T47D (cell line): ENCODE measurements at places on chromosomes 5 and 9.

GRCh38 chr5:168364750-168365550, 73.5 kb downstream of the WWC1 start:
- DNase-seq: peak; percentile 95

- no peak for DNase-seq
Observed at GRCh38 chr9:120439926-120440325, 140.0 kb downstream of the CDK5RAP2 start.

GRCh38 chr5:32090755-32091128, 83.4 kb downstream of the GOLPH3 start:
- DNase-seq: no peak

DNA sequence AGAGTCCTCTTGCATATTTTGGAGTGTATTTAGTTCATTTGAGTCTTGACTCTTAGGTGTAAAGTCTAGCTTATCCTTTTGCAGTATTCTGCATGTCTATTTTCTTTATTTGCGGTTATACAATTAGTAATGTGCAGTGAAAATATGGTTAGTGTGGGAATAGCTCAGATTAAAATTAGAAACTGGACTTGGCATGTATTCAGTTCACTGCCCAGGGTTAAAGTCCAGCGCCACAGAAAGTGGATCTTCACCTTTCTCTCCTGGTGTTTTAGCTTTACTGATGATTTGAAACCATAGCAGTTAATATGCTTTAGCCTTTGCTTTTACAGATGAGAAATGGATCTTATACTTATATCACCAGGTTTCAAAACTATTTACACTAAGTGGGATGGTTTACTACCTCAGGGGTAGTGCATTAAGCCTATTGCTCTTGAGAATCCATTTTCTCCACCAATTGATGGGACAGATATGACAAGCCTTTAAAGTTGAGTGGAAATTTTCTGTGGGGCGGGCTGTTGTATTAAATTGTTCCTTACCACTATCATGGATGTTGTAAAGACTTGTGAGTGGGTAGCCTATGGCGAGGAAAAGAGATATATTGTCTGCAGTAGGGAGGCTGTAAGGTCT, 48.9 kb downstream of the PBX3 start:
- DNase-seq: no peak

DNA sequence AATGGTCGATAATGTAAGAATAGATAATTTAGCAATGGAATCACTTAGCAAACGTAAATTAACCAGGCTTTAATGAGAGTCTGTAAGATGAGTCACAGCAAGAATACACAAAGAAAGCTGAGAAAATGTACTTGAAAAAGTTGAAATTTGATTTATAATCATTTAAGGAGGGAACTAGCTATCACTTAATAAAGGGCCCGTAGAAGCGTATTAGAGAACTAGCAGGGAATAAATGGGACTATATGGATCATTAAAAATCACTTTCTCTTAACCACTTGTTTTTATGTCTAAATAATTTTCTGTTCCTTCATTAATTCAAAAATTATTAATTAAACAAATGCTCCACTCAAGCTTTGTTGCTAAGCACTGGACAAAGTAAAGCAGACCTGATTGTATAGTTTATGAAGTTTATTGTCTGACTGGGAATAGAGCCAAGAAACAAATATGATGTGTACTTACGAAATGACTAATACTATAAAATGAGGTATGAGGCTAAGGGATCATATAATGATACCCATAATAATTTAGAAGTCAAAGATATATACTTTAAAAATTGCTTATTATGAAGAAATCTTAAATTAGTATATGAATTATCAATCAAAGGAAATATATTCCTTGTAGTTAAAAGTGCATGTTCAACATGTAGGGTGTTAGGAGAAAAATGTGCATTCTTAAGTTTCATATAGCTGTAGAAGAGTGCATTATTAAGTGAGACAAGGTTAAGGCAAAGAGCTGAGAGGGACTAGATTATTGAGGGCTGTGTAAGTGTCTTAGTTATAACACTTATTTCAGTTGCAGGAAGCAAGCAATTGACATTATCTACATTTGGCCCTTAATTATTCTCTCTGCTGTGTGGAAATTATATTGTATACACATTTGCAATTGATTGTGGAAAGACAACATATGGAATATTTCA, 196.8 kb downstream of the PRDM9 start:
- DNase-seq: no peak

DNA sequence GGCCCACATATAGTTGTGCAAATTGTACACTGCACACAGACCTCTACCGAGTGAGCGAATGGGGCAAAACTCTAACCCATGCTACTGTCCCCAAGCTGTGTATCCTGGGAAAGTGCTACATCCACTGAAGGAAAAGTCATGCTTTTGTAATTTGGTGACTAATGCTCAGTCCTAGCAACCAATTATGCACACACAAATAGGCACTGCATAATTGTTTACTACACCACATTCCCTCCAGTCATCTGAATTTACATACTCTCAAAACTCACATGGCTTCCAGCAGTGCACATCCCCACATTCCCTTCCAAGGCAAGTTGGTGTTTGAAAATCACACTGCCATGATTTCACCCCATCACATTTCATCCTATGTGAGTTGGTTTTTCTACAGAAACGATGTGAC, 125.9 kb upstream of the OSMR start:
- DNase-seq: no peak

DNA sequence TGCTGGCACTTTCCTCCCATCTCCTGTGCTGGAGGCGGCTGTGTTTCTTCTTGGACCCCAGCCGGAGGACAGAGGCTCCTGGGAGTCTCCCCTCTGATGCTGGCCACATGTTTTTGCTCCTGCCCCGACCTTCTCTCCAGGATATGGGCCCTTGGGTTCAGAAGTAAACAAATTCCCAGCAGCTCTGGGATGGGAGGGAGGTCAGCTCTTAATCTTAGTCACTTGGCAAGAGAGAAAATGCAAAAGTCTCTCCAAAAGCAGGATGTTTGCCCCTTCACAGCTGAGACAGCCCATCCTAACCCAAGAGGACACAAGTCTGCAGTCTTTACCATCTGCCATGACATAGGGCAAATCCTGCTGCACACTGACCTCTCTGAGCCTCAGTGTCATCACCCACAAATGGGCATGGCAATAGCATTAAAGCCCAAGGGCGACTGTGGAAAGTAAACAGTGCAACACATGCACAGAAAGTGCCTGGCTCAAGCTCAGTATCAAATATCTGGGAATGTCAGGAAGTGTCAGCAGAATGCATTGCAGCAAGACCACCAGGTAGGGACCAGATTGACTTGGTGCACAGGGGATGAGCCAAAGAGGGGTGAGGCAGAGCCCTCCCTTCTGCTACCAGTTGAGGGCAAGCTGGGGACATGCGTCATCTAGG, 117.0 kb upstream of the CXCL14 start:
- no peak for DNase-seq

- peak; percentile 4 for DNase-seq
Observed at GRCh38 chr9:34010979-34011378, 37.7 kb downstream of the UBAP2 start.

DNA sequence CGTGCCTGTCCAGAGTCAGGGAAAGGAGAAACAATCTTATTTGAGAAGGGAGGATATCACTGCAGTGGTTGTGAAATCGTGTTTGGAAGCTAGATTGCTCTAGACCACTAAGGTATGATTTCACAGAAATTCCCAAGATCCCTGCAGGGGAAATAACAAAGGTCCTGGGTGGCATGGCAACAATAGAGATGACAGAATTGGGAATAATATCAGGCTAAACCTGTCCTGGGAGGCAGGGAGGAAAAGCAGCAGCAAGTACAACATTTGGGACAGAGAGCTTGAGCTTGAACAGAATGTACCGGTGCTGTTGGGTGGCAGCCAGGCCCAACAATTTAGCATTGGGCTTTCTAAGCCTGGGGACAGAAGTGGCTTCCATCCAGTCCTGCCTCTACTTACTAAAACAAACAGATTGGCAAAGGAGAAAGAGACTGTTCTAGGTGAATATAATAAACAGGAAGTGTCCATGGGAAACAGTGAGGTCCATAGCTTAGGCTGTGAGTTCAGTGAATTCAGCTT, 17.0 kb upstream of the ARHGAP26 start:
- DNase-seq: no peak

GRCh38 chr5:2000591-2000990, 117.9 kb upstream of the IRX4 start:
- no peak for DNase-seq

DNA sequence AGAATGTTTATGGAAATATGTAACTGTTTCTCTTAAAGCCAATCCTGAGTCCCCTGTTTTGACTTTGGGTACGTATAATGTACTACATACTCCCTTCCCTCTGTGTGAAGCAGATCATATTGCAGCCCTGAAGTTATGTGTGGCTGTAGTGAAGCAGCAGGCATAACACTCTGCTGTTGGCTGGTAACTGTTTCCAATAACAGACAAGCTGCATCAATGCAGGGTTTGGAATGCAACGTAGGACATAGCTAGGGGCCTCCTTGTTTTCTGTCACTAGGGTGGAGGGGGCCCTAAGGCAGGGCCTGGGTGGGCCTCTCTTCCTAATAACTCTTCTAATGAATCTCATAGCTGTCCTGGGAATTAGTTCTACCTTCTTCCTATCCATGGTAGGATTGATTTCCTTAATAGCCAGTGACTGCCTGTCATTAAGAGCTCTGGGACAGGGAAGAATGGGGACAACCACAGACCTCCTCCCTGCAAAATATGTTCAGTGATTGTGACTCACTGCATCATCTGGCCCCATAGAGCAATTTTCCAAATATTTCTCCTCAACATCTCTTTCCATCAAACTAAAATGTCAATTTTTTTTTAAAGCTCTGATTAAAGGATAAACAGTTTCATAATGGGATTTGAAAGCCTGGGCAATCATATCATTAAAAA, 129.6 kb upstream of the HMHB1 start:
- no peak for DNase-seq

GRCh38 chr5:141640698-141641097, 3.9 kb downstream of the RELL2 start:
- DNase-seq: no peak

DNA sequence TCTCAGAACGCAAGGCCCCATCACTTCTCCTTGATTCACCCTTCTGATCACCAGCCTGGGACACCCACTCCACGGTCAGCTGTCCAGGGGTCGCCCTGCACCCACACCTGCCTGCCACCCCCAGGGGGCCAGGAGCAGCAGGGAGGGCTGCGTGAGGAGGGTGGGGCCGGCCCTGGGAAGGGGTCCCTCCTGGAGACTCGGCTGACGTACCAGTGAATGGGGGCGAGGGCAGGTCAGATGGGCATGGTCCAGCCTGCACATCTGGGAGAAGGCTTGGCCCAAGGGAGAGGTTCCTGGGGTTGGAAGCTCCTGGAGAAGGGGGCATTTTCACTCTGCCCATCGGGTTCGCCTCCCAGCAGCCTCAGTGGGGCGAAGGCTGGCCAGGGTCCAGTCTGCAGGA, 21.8 kb upstream of the SARDH start:
- DNase-seq: no peak

DNA sequence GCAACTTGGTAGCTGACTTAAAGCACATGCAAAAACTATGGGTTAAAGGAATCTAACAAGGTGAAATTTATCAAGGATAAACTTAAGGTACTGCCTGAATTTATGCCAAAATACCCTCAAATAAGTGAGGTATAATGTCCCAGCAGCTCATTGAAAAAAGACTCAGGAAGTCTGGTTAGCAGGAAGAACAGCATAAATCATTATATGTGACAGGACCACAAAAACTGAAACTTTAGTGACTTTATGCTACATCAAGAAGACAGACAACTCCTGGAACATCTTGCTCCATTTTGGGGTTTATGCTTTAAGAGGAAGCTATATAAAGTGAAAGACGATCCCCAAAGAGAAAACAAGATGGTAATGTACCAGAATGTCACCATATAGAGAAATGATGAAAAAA, 282.4 kb upstream of the ZNF462 start:
- no peak for DNase-seq

DNA sequence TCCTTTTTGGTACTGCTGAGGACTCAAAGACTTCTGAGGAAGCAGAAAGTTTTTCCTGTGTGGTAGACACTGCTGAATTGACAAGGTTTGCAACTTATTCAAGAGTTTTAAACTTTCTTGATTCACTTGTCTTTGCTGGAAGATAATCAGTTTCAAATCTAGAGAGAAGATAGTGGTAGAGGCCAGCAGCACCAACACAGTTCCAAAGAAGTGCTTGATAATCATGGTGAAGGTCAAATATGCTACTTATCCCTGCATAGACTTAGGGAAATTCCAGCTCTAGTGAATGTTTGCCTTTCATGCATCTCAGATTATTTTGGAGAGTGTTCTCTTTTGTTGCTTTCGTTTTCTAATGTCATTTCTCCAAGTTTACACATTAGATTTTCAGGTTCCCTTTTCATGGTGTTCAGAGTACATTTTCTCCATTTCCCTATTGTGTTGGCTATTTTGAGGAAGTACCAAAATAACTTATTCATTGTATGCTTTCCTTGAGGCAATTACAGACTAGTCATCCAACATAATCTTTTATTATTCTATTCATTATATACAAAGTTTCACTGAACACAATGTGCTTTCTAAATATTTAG, 550 bp downstream of the IFNE start:
- no peak for DNase-seq

DNA sequence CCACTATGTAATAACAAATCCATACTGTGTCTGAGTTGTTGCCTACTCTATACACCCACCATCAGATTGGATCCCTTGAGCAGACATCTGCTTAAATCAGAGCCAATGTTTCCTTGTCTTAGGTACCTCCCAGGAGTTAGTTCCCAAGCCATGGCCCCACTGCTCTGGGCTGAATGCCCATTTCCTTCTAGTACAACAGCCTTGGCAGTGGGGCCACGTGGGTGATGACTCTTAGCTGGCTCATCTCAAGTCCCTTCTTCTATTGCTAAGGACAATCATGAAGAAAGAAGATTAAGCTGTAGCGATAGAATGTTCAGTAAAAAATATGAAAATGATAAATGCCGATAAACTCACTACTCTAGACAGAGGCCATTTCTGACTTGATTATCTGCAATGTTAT, 16.6 kb downstream of the PTGR1 start:
- no peak for DNase-seq

DNA sequence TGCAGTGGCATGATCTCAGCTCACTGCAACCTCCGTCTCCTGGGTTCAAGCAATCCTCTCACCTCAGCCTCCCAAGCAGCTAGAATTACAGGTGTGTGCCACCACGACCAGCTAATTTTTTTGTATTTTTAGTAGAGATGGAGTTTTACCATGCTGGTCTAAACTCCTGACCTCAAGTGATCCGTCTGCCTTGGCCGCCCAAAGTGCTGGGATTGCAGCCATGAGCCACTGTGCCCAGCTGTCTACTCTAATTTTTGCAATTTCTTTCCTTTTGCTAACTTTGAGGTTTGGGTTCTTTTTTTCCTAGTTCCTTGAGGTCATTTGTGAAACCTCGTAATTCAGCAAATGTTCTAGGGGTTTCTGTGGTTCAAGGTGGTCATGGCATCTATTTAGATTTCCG, 63.7 kb upstream of the PRLR start:
- DNase-seq: no peak

DNA sequence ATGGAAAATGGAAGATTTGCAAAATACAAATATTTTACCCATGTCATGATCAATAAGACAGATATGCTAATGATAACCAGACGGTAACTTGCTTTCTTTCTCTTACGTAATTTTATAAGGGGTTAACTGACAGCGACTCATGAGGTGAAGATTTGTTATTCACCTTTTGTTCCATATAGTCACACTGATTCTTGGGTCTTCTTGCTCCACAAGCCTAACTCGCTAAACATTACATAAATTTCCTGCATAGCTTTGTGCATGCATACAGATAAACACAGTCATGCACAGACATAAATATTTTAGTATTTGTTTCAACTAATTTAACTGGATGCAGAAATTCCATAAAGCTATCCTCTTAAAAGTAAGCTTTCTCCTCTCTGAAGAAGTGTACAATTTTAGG, 225.9 kb downstream of the VPS13A start:
- no peak for DNase-seq

GRCh38 chr9:33106827-33107621, 30.6 kb upstream of the SMU1 start:
- peak; percentile 86 for DNase-seq
